Activated CD8-positive, alpha-beta memory T cell treated with anti-CD3 and anti-CD28 coated beads, Interleukin-2, amount 10 ng/mL, durations not matched to agents 7 days and 5 days (primary cell): ENCODE measurements at places on chromosomes 1 and 21.

DNA sequence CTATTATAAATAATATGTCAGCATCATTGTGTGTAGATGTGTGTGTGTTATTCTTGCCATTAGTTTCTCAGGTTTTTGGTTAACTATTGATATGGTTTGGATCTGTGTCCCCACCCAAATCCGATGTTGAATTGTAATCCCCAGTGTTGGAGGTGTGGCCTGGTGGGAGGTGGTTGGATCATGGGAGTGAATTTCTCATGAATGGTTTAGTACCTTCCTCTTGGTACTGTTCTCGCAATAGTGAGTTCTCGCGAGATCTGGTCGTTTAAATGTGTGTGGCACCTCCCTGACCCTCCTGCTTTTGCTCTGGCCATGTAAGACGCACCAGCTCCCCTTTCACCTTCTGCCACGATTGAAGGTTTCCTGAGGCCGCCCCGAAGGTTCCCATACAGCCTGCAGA is 9.6 kb upstream of the POFUT2 start:
- no peak for DNase-seq

- no peak for DNase-seq
Observed at GRCh38 chr1:231971397-231972110, 345.0 kb downstream of the DISC1 start.

DNA sequence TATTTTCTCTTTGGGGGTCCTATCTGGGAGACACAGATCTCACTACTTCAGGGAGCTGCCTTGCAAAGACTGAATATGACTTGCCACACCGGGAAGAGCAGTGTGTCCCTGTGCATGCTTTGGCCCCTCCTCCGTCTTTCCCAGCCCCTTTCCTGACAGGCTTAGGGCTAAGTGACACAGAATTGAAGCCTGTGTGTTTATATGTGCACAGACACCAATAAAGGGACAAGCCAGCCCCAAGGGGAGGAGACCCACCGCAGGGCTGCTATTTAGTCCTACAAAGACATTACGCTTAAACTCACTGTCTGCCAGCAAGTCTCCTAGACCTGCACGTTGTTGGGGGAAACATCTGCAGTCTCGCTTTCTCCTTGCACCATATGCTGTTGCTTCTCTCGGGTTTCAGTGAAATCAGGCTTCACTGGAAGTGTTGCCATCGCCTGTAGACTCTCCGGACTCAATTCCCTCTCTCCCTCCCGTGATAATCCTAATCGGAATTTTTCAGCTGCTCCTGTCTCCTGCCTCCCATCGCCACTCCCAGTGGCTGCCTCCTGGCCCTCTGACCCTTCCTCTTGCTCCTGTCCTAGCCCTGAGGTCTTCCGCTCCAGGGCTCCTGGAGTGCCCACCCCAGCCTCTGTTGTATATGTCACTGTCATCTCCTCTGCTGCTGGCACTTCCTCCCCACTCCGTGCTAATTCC is 58.5 kb upstream of the LRRC53 start:
- DNase-seq = no peak

DNA sequence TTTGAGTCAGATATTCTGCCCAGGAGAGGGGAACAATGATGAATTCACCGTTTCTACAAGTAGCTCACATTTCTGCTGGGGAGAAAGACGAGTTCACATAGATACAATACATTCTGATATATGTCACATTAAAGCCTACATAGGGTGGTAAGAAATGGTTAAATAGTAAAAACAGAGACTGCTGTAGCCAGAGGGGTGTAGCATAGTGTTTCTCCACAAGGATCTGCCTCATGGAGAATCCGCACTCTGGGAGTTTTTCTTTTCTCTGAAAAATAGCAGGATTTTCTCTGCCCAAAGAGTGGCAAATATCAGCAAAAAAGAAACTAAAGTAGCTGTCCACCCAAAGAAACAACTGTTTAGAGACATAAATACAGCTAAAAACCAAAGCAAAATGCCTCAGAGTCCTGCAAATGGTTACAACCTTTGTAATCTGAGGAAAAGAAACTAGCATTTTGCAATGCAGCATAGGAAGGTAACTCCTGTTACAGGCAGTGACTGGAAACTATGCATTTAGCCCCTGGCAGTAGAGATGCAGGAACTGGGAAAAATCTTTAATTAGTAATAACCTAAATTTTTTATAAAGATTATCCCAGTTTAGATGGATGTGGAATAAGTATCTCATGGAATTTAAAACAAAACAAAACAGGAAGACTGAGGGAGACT is 1126.7 kb upstream of the ADGRL2 start:
- DNase-seq = no peak

- DNase-seq = no peak
Observed at GRCh38 chr1:55362558-55362957, 147.4 kb upstream of the USP24 start.
